ENCODE measurements at places on chromosomes 6 and 20. TPM values are rescaled to one million over a fixed set of nuclear protein-coding genes. Genes with fewer than 3 reads are reported as not detected.

The ZSCAN26 gene
- 16.1 TPM for polyA plus RNA-seq

The SEC63 gene
- polyA plus RNA-seq = 49.1 TPM

The EYS gene
- not detected for polyA plus RNA-seq

The STMN3 gene
- polyA plus RNA-seq = 26.1 TPM

The SYNDIG1 gene
- polyA plus RNA-seq = 1.2 TPM

The MUCL3 gene
- 0.18 TPM for polyA plus RNA-seq

The MYB gene
- 2.8 TPM for polyA plus RNA-seq

The PHACTR2 gene
- 15.3 TPM for polyA plus RNA-seq

The VSTM2L gene
- polyA plus RNA-seq = not detected

The SPATA25 gene
- polyA plus RNA-seq = 2.3 TPM

The PTK6 gene
- polyA plus RNA-seq = 4.6 TPM

The GNMT gene
- polyA plus RNA-seq = not detected

The RNF182 gene
- polyA plus RNA-seq = not detected

The TP53INP2 gene
- 28.3 TPM for polyA plus RNA-seq

The FBXO30 gene
- 4.4 TPM for polyA plus RNA-seq

The RHAG gene
- polyA plus RNA-seq = not detected

The FAXC gene
- polyA plus RNA-seq = 7.3 TPM

The RNF39 gene
- 0.26 TPM for polyA plus RNA-seq

The RSPO3 gene
- 0.38 TPM for polyA plus RNA-seq

The DEFB132 gene
- polyA plus RNA-seq = not detected

The AVP gene
- not detected for polyA plus RNA-seq

The SLC4A11 gene
- polyA plus RNA-seq = not detected

The ARFGEF3 gene
- polyA plus RNA-seq = 0.10 TPM

The PTGIS gene
- polyA plus RNA-seq = 115 TPM

The CAGE1 gene
- not detected for polyA plus RNA-seq

The SIRPA gene
- polyA plus RNA-seq = 14.8 TPM

The TRIM10 gene
- polyA plus RNA-seq = 0.13 TPM

The MAS1 gene
- not detected for polyA plus RNA-seq

The VWA7 gene
- 0.23 TPM for polyA plus RNA-seq

The SIM1 gene
- not detected for polyA plus RNA-seq

The C6orf132 gene
- polyA plus RNA-seq = 30.7 TPM

The SLC17A1 gene
- polyA plus RNA-seq = not detected

The APOM gene
- 2.6 TPM for polyA plus RNA-seq

The MCUR1 gene
- polyA plus RNA-seq = 32.9 TPM

The BPIFB2 gene
- not detected for polyA plus RNA-seq

The TNFRSF6B gene
- polyA plus RNA-seq = 73.9 TPM

The IL17F gene
- not detected for polyA plus RNA-seq

The ECT2L gene
- not detected for polyA plus RNA-seq

The BMP7 gene
- not detected for polyA plus RNA-seq

The MLIP gene
- 1.5 TPM for polyA plus RNA-seq

The KIF25 gene
- not detected for polyA plus RNA-seq

The PAK5 gene
- 0.63 TPM for polyA plus RNA-seq

The EFCAB8 gene
- polyA plus RNA-seq = 0.13 TPM

The PROKR2 gene
- polyA plus RNA-seq = not detected

The MUC22 gene
- not detected for polyA plus RNA-seq

Measured in aorta (tissue), 5 donors.